ENCODE measurements at places on chromosomes 7 and 10.

- no peak for DNase-seq
These were observed 111.1 kb downstream of the CPED1 start for GRCh38 chr7:121099572-121099971.

DNA sequence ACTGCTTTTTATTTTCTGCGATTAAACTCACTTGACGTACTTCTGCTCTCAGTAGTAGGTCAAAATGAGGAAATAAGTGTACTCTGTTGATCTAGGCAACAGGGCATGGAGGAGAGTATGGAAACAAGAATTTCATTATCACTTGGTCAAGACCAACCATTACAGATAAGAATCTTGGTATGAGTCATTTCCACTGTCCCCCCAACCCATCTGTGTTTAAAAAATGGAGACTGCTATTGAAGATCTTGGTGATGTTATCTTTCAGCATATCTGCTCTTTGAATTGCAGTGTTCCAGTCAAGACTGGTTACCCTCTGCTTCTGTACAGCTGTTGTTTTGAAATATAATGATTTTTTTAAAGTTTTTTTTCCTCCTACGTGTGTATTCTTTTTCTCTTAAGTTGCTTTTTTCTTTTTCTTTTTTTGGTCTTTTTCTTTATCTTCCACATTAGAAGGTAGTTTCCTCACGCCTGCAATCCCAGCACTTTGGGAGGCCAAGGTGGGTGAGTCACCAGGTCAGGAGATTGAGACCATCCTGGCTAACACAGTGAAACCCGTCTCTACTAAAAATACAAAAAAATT lies 11.7 kb downstream of the STAM start:
- DNase-seq, result peak; percentile 7

DNA sequence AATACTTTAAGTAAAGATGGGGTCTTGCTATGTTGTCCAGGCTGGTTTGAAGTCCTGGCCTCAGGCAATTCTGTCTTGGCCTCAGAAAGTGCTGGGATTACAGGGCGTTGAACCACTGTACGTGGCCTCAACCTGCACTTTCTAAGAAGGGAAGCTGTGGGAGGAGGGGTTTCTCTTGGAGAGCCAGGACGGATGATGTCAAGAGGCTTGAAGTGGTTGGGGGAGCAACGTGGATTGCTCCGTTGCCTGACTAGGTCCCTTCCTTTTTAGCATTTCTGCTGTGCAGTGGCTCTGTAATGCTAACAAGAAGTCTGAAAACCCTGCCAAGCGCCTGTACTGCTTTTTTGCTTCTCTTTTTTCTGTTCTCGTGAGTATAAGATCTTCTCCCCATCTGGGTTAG lies 7.2 kb downstream of the BUD23 start:
- DNase-seq, result no peak

DNA sequence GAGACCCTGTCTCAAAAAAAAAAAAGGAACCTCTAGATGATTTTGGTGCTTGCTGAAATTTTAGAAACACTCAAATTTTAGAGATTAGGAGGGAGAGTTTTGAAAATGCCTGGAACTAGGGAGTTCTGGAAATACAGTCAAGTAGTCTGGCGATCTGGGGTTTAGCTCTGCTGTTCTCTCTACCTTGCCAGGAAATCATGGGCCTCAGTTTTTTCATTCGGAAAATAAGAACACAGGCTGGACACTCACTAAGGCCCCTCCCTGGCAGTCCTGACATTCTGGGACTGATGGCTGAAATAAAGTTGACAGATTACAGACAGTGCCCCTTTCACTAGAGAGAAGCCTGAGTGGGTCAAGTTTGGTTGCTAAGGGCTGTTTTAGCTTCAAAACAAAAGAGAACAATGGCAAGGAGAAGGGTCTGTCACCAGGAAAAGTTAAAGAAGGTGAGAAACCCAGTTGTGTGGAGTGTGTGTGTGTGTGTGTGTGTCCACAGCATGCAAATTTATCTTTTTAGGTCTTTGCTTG lies 25.0 kb upstream of the CALN1 start:
- DNase-seq, result no peak

DNA sequence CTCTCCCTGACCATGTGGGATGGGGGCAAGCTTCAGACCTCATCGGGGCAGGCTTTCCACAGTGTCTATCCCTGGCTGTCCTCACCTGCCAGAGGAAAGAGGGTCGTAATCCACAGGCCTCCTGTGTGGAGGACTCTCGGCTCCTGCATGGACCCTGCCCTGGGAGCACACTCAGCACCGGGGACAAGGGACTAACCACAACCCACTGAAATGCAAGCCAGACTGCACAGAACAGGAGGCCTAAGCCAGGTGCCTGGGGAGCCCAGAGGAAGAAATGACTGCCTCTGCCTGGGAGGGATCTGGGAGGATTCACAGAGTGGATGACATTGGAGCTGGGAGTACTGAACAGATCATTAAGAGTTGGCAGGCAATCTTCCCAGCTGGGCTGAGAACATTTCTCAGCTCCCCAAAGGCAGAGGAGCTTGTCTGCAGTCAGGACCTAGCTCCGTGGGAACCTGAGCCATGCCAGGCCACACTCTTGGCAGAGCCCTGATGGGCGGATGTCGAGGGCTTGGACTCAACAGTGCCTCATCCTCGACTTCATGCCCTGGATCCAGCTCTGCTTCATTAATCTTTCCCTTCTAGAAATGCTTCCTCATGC lies 213.4 kb downstream of the USP6NL start:
- no peak for DNase-seq

DNA sequence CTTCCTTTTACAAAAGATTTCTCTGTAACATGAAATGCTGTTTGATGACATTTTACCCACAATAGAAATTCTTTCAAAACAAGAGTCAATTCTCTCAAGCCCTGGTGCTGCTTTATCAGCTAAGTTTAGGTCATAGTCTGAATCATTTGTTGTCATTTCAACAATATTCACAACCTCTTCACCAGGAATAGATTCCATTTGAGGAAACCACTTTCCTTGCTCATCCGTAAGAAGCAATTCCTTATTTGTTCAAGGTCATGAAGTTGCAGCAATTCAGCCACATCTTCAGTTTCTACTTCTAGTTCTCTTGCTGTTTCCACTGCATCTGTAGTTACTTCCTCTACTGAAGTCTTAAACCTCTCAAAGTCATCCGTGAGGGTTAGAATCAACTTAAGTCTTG lies 315.3 kb downstream of the TYW1 start:
- peak; percentile 71 for DNase-seq

DNA sequence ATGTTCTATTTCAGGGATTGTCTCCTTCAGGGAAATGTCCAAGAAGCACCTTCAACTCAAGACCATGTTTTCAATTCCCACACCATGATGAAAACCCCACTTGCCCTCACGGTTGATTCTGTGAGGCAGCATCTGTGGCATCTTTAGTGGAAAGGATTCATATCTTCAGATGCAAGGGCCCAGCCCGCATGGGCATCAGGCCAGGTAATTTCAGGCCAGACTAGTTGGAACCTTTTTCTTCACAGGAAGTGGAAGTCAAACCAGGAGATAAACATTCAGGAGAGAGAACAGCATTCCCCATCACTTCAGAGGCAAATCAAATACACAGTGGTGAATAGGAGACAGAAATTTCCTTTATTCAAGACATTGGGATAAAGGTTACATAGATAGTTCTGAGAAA lies 88.8 kb downstream of the JCAD start:
- DNase-seq, result no peak

DNA sequence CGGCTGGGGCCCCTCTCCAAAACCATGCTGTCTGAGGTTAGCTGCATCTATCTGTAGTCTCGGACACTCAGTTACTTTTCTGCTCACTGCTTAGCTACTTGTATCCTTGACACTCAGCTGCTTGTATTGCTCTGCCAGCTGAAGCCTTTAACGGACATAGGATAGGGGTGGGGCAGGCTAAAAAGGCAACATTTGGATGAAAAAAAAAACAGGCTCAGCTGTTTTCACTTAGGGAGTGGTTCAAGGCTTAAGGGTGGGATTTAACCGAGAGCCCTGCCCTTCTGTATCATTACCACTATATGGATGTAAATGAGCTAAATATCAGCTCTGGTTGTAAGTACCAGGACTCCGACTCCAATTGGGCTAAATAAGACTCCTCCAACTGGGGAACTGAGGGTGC lies 28.6 kb downstream of the LSMEM1 start:
- no peak for DNase-seq

DNA sequence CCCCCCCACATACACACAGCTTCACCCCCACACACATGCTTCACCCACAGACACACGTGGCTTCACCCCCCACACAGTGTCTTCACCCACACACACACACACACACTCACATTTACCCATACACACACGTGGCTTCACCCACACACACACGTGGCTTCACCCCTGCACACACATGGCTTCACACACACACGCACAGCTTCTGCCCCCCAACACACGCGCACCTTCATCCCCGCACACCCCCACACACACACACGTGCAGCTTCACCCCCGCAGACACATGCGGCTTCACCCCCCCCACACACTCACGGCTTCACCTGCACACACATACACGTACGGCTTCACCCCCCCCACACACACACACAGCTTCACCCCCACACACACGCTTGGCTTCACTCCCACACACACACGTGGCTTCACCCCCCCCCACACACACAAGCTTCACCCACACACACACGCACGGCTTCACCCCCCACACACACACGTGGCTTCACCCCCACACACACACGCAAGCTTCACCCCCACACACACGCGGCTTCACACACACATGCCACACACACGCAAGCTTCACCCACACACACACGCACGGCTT lies 82.4 kb downstream of the NKX6-2 start:
- no peak for DNase-seq

DNA sequence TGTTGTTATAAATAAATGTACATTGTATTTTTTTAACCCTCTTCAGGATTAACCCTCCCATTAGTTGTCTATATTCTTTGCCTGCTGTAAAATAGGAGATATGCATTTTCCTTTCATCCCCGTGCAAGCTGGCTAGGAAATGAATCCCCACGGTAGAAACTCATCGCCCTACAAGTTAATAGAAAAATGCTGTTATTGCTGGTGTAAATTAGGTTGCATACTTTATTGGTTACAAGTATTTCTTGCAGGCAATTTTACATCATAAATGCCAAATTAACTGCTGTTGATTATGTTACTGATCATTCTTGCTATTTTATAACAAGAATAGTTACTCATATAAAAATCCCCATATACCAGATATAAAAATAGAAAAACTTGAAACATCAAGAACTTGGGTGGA lies 454.2 kb upstream of the KLF6 start:
- no peak for DNase-seq

DNA sequence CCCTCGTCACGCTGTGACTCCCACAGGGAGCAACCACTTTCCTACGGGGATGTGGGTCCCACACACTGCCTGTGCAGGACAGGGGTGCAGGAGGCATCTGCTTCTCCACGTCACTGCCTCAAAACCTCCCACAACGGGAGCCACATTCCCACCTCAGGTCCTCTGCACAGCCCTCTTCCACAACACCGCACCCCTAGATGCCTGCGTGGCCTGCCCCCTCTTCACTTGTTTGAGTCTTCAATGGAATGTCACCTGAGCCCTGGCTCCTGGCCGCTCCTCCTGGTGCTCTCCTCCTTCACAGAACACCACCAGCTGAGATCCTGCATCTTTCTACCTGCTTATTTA lies 73.6 kb downstream of the MAD1L1 start:
- DNase-seq, result no peak

GRCh38 chr7:46446151-46446550 lies 525.1 kb upstream of the IGFBP3 start:
- DNase-seq, result no peak

- no peak for DNase-seq
These were observed 234.4 kb downstream of the ARHGAP12 start for GRCh38 chr10:31694126-31694685.

- no peak for DNase-seq
These were observed 247.8 kb downstream of the CELF2 start for GRCh38 chr10:11265484-11265883.

- DNase-seq, result peak; percentile 92
These were observed 51.3 kb downstream of the PRTFDC1 start for GRCh38 chr10:24900888-24901685.

- no peak for DNase-seq
These were observed 8.3 kb downstream of the TLL2 start for GRCh38 chr10:96505150-96506136.

GRCh38 chr10:48307711-48308018 lies 1.2 kb downstream of the MAPK8 start:
- DNase-seq, result no peak

GRCh38 chr7:115297656-115298055 lies 375.8 kb downstream of the MDFIC start:
- no peak for DNase-seq

- DNase-seq, result peak; percentile 35
These were observed 274.9 kb upstream of the GALNT17 start for GRCh38 chr7:70856901-70857630.

DNA sequence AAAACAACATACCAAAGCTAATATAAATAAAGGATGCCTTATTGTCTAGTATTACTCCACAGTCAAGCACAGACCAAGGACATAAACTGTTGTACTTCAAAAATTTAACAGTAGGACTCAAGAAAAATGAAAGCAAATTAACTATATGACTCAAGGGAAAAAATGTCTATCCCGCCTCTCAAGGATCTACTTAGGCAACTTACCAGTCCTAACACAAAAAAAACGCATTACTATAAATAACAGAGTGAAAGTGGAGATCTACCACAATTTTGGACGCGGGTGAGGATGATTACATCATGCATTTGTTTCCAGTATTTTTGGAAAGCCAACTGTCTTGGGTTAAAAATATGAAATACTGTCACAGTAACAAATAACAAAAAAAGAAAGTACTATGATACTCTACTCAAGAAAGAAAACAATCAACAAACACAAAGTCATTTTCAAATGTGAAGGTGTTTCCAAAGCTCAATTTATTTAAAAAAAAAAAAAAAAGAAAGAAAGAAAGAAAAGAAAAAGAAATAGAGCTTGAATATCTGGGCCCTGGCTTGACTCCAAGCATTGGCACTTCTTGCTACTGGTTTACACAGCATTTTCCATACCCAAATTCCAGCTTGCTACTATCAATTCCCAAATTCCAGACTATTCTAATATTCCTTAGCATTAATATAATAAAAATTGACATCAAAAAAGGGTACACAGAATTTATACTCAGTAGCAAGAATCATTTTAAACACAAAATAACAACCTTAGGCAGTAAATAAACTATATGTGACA lies 99.4 kb downstream of the RSU1 start:
- no peak for DNase-seq

GRCh38 chr7:123666492-123666891 lies 10.8 kb downstream of the LMOD2 start:
- DNase-seq, result no peak

DNA sequence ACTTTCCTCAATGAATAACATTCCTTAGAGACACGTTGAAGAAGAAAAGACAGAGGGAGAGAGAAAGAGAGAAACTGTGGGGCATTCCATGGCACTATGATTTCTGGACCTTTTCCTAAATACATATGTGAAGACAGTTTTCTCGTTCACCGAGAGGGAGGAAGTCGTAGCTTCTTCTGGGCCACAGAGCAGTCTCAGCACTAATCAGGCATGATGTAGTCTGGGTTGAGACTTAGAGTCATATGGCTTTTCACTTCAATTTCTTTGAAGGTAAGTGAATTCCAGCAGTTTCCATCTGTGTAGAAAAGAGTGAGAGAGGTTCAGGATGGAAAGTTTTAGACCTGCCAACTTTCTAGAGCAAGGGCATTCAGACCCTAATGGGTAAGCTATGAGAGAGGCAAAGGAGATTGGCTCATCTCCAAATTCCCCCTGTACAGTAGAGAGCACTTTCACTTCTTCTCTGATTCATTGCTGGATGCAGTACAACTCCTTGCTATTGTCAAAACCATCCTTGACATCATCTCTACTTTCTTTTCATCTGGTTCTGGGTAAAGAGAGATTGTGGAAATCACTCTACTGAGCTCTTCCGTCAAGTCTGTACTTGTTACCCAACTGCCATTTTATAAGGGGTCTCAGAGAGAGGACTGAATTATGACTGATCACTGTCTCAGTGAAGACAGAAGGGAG lies 31.5 kb upstream of the OR9A4 start:
- DNase-seq, result peak; percentile 36

Measured in inflammatory macrophage (primary cell).